ENCODE measurements at places on chromosomes 16 and 17. TPM values are rescaled to one million over a fixed set of nuclear protein-coding genes. Genes with fewer than 3 reads are reported as not detected.

KRT32 gene
- polyA plus RNA-seq = not detected

CACNA1G gene
- 13.8 TPM for polyA plus RNA-seq

RHBDL3 gene
- polyA plus RNA-seq = 1.2 TPM

- DNase-seq = no peak
Observed at GRCh38 chr16:66222756-66223155, 143.7 kb upstream of the CDH5 start.

DNA sequence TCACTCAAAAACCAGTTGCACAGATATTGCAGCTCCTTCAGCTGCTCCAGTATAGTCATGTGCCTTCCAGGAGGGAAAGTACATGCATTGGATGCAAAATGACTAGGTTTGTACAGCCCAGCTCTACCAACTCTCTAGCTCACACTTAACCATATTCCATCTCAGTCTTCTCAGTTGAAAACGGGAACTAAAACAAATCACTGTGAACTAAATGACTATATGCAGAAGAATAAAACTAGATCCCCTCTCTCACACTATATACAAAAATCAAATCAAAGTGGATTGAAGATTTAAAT, 24.9 kb downstream of the DCUN1D3 start:
- DNase-seq = no peak

GRCh38 chr17:161481-161880, 20.0 kb downstream of the DOC2B start:
- DNase-seq = no peak

DNA sequence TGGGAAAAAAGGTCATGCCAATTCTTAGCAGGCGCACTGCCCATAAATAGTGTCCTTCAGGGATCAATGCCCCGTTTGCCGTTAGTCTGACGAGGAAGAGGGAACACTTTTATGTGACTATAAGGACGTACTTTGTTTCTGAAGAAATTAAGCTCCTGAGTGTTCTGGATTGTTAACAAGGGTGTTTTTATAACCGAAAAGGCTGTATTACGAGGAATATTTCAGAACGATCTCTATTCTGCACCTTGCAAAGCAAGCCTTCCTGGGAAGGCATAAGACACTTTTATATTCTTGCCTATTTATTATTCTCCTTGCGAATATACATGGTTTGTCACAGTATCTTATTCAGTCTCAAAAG, 24.5 kb upstream of the SYT17 start:
- DNase-seq = no peak

Measured in left renal pelvis (tissue), 4 donors.